ENCODE measurements at places on chromosomes 6 and 20.
A peak's percentile ranks its signal among the peaks of the same experiment; 100 is the strongest.

- no peak for DNase-seq
These were observed 83.1 kb downstream of the SLC35F1 start for GRCh38 chr6:117990151-117990550.

DNA sequence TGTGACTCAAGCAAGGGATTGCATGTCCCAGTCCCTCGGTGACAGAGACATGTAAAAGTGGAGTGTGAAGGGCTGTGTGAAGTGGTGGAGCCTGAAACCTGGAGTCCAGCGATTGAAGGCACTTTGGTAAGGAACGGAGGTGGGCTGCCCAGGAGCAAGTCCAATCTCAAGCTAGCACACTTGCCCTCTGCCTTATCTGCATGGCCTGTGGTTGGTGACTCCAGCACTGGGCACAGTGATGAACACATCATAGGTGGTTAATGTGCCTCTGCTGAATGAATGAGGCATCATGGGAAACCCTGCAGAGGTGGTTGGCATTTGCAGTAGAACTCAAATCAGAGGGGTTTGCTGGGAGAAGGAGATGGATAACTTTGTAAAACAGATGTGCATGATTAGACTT lies 14.9 kb upstream of the ULBP3 start:
- DNase-seq: no peak

GRCh38 chr6:107879941-107880340 lies 55.8 kb upstream of the SCML4 start:
- DNase-seq: no peak

- DNase-seq: no peak
These were observed 31.5 kb downstream of the NINL start for GRCh38 chr20:25553819-25554296.

DNA sequence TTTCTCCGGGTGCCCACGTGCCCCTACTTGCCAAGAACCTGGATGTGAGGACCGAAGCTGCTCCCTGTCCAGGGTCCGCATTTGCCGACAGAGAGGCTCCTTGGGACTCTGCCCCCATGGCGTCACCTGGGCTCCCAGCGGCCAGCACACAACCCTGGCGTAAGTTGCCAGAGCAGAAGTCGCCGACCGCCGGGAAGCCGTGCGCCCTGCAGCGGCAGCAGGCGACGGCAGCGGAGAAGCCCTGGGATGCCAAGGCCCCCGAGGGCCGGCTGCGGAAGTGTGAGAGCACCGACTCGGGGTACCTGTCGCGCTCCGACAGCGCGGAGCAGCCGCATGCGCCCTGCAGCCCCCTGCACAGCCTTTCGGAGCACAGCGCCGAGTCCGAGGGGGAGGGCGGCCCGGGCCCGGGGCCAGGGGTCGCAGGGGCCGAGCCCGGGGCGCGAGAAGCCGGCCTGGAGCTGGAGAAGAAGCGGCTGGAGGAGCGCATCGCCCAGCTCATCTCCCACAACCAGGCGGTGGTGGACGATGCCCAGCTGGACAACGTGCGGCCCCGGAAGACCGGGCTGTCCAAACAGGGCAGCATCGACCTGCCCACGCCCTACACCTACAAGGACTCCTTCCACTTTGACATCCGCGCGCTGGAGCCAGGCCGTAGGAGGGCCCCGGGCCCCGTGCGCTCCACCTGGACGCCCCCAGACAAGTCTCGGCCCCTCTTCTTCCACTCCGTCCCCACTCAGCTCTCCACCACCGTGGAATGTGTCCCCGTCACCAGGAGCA lies 28.3 kb downstream of the ZNF831 start:
- no peak for DNase-seq

DNA sequence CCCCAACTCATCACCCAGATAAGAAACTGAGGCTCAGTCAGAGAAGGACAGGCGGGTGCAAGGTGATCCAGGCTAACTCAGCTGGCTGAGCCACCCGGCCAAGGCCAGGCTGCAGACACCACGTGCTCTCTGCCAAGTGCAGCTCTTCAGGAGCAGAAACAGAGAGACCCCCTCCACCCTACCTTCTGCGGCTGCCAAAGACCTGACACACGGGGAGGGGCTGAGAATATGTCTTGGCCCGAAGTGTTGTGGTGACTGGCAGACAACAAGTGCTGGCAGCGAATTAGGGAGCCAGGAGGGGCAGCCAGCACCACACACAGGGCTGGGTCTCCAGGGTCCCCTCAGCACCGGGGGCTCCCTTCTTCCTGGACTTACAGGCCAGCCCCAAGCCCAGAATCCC lies 22.5 kb downstream of the PREX1 start:
- DNase-seq: no peak

- DNase-seq: peak; percentile 72
These were observed 27.2 kb downstream of the UBE2V1 start for GRCh38 chr20:50085481-50086365.

- DNase-seq: no peak
These were observed 46.8 kb downstream of the CYP24A1 start for GRCh38 chr20:54126806-54127655.

DNA sequence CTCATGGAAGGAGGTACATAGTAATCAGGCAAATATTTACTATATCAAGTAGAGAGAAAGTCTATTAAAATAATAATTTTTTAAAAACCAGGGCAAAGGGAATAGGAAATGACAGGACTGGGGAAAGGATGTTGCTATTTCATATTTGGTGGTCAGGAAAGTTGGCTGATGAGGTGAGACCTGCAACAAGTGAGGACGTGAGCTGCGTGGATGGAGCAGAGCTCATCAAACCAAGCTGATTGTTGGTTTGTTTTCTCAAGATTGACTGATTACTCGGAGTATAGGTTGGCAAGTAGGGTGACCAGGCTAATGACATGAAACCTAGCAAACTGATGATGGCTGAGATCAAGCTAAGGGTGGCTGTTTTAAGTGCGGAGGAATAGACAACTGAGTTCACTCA lies 6.0 kb downstream of the GJA1 start:
- DNase-seq: no peak

DNA sequence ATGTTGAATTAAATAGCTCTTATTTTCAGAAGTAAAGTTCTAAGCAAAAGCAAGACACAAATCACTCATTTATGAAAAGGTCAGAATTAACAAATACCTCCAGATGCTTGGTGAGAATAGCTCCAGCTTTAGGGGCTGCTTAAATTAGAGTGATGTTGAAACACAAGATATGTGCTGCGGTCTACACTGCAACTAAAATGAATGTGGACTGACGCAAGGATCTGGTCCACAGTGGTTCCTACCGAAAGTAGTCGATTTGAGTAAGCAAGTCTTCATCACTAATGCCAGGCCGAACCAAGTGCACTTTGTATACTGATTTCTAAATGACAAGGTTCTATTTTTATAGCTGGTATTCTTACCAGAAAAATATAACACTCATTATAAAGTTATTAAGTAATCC lies 96.3 kb downstream of the PRDM1 start:
- DNase-seq: peak; percentile 33

DNA sequence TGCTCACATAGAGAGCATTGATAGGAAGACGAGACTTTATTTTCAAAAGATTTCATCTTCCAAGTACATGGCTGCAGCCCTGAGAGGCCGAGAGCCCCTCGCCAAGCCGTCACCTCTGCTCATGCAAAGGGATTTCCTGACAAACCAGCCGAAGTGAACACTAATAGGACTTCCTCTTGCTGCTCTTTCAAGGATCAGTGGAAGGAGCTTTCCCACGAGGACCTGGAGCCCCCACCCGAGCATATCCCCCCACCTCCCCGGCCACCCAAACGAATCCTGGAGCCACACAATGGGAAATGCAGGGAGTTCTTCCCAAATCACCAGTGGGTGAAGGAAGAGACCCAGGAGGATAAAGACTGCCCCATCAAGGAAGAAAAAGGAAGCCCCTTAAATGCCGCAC lies 69.3 kb downstream of the PTPN1 start:
- no peak for DNase-seq

GRCh38 chr20:44092551-44093248 lies 94.3 kb downstream of the JPH2 start:
- DNase-seq: no peak

DNA sequence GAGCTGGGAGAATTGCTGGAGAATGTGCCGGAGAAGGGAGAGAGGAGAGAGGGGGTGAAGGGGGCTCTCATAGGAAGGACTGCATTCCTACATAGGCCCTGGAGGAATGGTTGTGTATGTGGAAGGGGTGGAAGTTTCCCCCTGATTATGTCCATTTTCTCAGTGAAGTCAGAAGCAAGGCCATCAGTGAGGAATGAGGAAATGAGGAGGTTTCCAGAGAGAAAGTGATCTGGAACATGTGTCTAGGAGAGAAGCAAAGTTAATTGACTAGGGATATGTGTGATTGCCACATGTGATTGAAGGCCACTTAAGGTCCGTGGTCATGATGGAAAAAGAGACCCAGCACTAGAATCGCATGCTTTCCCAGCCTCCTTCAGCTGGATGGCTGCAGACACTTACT lies 42.3 kb downstream of the TBPL1 start:
- DNase-seq: no peak

GRCh38 chr6:109790131-109790530 lies 99.0 kb downstream of the FIG4 start:
- DNase-seq: no peak

- no peak for DNase-seq
These were observed 13.9 kb downstream of the RAMACL start for GRCh38 chr6:166572370-166573261.

- DNase-seq: no peak
These were observed 85.4 kb downstream of the CHMP4B start for GRCh38 chr20:33896509-33896908.

DNA sequence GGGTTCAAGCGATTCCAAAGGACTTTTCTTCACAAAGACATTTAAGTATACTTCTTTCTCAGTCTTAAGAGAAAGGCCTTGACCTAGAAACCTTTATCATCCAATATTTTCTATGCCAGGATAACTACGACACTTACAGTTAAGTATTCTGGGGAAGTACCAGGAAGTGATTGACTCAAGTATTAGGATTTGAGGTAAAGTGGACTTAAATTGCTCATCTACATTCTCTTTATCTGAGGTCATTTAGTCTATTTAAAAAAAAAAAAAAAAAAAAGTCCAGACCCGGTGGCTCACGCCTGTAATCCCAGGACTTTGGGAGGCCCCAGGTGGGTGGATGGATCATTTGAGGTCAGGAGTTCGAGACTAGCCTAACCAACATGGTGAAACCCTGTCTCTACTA lies 114.7 kb downstream of the ZFAND3 start:
- no peak for DNase-seq

- DNase-seq: no peak
These were observed 1043.9 kb upstream of the EPHA7 start for GRCh38 chr6:94463306-94463705.

DNA sequence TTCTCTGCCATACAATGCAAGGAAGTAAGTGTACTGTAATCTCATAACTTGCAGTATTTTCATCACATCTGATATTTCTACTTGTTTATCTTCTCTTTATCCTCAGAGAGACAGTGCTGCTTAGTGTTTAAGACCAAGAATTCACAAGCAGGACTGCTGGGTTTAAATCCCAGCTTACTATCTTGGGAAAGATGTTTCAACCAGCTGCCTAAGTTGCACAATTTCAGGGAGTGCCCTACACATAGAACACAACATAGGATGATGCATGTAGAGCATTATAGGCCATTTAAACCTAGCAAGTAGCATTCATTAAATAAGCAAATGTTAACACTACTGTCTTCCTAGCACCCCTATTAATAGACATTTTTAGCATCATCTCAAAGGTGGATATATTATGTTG lies 205.2 kb upstream of the CEP162 start:
- no peak for DNase-seq

DNA sequence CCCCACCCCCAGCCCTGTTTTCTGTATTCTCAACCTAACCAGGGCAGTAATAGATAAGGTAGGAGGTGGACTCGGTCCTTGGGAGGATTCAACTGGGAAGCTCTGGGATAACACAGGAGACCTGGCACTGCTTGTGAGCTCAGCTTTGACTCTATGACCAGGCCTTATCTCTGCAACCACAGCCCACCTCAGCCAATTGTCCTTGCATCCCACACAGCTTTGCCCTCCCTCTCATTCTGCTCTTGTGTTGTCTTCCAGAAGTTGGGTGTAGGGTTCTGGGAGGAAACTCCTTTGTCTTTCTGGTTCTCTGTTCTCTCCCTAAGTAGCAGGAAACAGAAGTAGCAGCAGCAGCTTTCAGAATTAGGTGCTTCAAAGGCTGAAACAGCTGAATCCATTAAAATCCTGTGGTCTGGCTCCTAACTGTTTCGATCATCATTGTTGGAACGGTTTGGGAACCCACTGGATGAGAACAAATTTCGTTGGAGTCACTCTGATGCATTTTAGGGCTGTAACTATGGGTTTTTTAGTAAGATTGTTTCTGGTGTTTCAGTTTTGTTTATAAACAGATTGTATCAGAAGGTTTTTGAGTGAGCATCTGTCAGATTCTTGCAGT lies 32.4 kb upstream of the SNX9 start:
- no peak for DNase-seq

- DNase-seq: no peak
These were observed 11.2 kb downstream of the SIRPB2 start for GRCh38 chr20:1479831-1480595.

GRCh38 chr20:36402708-36403107 lies 96.6 kb downstream of the DLGAP4 start:
- DNase-seq: no peak

GRCh38 chr6:145783796-145784195 lies 30.8 kb downstream of the FBXO30 start:
- no peak for DNase-seq

GRCh38 chr20:21099751-21100577 lies 6.2 kb downstream of the LINC00237 start:
- peak; percentile 41 for DNase-seq

DNA sequence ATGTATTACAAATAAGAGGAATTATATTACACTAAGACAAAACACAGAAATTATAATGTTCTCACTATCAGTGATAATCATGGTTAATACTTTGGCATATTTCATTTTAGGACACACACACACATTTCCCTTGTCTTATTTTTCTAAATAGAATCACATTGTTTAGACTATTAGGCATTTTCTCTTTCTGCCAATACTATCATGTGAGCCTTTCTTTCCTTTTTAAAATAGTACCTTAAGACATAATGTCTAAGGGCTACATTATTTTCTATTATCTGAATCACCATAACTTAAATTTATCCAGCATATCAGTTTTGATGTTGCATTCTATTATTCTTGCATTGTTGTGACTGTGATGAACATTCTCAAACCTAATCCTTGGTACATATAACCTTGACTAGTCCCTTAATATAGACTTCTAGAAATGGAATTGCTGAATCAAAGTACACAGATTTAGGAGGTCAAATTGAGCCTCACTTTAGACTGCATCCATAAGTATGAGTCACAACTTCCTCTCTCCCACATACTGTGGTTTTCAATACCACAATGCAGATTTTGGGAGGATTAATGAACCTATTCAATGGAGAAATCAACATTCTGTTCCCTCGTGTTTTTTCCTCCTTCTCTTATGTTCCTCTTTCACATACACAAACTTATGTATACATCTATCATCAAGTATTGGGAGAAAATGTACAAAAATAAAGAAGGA lies 212.6 kb downstream of the MOXD1 start:
- DNase-seq: no peak

DNA sequence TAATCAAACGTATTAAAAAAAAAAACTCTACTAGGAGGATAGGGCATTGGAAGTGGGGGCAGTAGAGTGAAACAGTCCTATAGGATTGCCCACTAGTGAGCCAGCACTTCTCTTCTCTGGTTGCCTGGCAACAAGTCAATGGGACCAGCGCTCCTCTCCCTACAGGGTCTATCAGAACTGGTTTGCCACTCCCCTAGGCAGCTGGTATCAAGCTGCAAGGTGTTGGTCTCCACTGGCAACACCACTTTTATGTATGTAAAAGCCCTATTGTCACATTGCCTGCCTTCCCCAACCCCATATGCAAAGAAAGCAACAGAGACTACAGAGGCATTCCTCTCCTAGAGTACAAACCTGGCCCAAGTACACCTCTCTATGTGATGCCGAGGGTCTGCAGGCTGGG lies 166.9 kb upstream of the MCHR2 start:
- no peak for DNase-seq

Measured in GM10248 (cell line).